ENCODE measurements at places on chromosomes 13 and 19.

DNA sequence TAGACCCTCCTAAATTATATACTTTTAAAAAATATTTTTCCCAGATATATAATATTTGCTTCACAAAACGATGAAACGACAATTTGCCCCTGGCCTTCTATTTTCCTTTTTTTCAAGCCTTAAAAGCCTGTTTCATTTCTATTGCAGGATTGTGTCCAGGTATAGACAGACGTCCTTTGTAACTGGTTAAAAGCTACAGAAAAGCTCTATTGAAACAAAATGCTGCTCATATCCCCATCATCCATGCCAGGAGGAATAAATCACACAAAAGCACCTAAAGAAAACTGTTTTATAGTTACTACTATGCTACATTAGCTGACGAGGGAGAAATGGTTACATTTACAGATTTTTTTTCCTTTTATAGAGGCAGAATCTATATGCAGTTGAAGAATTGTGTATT lies 765.1 kb downstream of the DIAPH3 start:
- no peak for DNase-seq

GRCh38 chr13:44110091-44110621 lies 230.5 kb downstream of the LACC1 start:
- no peak for DNase-seq

- no peak for DNase-seq
These were observed 14.3 kb downstream of the FZR1 start for GRCh38 chr19:3520166-3521103.

DNA sequence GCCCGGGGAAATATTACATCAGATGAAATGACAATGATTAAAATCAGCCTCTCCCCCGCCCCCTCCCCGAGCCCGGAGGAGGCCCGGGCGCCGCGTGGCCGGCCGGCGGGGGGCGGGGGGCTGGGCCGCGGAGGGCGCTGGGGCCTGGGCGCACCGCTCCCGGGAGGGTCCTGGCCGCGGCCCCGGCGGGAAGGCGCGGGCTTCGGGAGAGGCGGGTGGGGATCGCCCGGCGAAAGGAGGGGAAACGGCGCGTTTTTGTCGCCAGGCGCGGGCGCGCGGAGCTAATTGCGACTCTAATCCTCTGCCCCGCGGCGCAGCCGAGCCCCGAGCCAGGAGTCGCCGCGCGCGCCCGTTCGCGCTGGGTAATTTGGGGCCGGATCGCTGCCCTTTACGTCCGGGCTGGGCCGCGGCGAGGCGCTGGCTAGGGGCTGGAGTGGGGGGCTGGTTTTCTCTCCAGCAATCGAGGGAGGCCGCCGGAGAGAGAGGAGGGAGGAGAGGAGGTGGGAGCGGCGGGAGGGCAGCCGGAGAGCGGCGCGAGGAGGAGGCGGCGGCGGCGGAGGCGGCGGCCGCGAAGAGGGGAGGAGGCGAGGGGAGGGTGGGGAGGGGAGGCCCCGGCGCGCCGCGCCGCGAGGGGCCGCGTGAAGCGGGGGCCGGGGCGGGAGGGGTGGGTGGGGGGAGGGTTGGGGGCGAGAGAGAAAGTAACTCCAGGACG lies at the start of gene KCTD15:
Gene KCTD15, plus strand, starts transcription at position 707 of the 712 bp plus-strand sequence. CDS start 3,585 bp downstream, outside the sequence.
- no peak for DNase-seq

GRCh38 chr19:8811315-8812172 lies 20.6 kb downstream of the ZNF558 start:
- no peak for DNase-seq

- no peak for DNase-seq
These were observed 55.2 kb downstream of the ELF1 start for GRCh38 chr13:40963927-40964326.

DNA sequence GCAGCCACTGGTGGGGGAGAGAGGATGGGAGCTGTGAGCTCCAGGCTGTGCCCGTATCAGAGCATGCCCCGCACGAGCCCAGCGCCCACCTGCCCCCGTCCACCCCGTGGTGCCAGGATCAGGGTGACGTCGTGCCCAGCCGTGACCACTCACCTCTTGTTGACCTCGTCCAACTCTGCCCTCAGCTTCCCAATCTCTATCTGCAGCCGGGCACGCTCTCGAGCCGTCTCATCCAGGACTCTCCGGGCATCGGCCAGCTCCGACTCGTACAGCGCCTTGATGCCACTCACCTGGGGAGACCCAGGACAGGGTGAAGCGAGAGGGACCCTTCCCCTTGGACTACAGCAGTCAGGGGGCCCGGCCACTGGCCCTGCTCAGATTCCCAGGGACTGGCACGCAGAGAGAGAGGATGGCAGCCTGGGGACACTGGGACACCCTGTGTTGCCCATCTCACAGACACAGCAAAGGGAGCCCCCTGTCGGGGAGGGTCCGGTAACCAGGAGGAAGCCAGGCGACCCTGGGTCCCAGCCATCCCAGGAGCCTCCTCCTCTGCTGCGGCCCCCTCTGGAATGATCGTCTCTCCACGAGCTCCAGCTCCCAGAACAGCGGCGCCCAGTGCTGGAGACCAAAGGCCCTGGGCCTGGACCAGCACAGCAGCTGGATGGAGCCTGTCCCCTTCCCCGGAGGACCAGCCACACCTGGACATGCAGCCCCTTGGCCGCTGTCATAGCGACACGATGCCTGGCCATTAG lies 12.3 kb downstream of the LMNB2 start:
- no peak for DNase-seq

All from HTR-8/SVneo (cell line).